ENCODE measurements at places on chromosomes 11 and 22. TPM values are rescaled to one million over a fixed set of nuclear protein-coding genes. Genes with fewer than 3 reads are reported as not detected.

GRCh38 chr11:47399860-47400767 lies 8.3 kb upstream of the SLC39A13 start:
- no peak for DNase-seq

The WT1 gene
- total RNA-seq = 6.0 TPM

- DNase-seq = no peak
Measured at GRCh38 chr11:45073685-45074141, 72.7 kb upstream of the PRDM11 start.

The OR5AP2 gene
- not detected for total RNA-seq

DNA sequence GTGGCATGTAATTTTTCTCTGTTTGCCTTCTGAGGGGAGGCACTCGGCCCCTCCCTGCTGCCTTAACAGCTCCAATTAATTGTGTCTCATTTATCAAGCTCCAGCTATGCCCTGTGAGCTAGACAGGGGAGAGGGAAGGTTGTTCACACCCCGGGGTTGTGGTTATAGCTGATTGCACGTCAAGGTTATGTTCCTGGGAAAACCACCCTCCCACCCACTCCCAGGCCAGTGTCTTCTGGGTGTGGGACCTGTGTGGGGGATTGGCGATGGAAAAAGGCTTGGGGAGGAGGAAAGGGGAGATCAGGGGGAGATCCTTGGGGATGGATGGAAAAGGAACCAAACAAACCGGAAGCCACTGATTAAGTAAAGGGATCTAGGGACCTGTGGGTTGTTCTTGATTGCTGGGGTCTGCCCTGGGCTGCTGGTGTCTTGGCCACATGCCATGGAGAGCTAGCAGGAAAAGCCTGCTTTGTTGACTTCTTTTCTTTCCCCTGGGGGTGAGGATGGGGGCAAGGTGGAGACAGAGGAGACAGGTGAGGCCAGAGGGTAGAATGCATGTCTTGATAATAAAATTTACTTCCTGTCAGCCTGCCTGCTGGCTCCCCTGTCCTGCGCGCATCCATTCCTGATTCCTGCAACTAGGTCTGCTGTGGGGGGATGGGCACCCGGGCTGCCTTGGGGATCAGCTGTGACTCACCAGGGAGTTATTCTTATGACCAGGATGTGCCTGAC lies 13.5 kb upstream of the SORL1-AS1 start:
- DNase-seq = peak; percentile 98

DNA sequence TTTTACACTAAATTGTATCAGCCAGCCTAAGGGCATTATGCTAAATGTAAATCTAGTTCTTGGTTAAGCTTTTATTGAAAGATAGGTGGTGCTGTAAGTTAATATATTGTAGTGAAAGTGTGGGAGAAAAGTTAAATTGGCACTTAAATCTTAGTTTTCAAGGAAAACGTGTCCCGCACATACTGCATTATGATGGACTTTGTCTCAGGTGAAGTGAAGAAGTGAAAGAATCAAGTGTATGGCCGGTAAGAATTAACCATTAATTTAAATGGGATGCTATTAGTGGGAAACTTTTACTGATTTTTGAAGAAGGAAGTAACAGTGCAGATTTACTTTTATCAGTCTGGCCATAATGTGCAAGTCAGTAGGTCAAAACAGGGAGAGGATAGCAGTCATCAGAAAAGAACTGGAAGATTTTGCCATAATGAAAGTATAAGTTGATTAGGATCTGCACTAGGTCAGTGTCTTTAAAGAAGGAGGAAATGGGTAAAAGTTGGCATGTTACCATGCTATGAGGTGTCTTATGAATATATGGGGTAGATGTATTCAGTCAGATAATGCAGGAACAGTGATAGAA lies 81.6 kb downstream of the PDHX start:
- DNase-seq = no peak

DNA sequence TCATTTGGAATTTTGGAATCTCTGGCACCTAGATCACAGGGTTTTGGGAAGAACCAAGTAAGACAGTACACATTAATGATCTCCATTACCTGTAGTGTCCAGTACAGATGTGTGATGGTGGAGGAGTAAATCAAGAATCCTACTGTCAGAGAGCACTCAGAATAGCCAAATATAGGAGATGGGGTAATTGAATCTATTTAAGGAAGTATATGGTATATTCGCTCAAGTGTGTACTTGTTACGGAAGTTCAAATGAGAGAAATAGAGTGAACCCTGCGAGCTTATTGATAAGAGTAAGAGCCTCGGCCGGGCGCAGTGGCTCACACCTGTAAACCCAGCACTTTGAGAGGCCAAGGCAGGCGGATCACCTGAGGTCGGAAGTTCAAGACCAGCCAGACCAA lies 2.2 kb downstream of the SPCS2 start:
- DNase-seq = no peak

DNA sequence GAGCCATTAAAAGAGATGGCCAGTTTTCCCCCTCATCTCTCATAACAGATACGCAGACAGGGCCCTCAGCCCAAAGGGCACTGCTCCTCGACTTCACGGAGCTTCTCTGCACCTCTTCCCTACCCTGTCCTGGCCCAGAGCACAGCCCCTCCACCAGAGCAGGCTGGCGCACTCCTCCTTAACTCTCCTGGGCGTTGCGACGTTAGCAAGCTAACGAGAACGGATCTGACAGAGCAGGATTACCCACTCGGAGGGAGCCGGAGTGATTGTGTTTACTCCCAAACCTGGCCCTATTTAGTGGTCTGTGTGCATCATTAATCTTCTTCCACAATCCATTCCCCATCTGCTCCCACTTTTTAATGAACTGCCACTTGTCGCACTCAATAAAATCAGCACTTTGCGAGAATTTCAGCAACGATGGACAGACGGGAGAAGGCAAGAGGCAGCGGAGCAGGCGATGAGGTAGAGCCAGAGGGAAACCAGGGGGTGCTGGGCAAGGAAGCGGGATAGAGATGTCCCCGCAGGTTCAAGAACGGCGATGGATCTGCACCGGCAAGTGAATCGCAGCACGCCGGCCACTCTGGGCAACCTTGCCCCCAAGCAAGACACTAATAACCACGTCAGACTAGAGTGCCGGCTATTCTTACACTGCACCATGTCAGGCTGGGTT lies 159.4 kb downstream of the BUD13 start:
- DNase-seq = no peak

DNA sequence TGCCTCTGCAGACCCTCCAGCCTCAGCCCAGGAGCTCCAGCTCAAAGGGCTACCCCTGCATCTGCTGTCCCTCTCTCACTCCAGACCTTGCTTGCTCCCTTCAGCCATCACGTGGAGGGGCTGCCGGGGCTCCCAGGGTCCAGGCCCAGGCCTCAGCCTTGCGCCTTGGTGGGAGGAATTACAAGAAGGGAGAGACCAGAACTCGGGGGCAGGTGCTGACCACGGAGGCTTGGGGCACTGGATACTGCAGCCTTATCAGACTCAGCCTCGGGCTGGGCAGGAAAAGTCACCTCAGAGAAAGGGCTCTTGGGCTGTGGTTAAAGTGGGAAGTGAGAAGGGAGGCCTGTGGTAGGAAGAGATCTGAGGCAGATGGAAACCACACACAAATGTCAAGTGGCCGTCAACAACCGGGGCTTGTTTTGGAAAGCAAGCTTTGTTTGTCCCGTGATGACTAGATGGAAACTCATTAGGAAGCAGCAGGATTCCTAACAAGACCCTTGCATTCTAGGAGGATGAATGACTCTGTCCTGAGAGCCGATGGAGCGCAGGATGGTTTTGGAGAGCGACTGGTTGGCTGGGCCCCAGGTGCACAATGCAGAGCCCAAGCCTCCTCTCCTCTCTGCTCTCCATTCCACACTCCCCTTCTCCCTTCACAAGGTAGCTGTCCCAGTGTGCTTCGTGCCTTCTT lies 1321.7 kb downstream of the TBC1D22A start:
- DNase-seq = no peak

DNA sequence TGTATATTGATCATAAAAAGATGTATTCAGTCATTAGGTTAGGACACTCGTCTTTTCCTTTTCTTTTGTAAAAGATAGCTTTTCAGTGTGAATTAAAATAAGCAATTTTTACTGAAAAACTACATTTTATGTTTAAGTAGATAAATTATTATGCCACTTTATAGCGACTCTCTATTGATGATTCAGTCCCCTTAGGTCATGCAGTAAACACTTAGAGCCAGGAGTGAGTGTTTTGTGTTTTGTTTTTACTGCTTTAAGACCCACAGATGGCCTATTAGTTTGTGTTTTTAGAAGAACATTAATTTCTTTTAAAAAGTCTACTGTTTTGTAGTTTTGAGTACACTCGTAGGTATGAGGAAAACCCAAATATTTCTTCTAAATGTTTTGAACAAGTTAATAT lies 86.6 kb downstream of the YAP1 start:
- no peak for DNase-seq

DNA sequence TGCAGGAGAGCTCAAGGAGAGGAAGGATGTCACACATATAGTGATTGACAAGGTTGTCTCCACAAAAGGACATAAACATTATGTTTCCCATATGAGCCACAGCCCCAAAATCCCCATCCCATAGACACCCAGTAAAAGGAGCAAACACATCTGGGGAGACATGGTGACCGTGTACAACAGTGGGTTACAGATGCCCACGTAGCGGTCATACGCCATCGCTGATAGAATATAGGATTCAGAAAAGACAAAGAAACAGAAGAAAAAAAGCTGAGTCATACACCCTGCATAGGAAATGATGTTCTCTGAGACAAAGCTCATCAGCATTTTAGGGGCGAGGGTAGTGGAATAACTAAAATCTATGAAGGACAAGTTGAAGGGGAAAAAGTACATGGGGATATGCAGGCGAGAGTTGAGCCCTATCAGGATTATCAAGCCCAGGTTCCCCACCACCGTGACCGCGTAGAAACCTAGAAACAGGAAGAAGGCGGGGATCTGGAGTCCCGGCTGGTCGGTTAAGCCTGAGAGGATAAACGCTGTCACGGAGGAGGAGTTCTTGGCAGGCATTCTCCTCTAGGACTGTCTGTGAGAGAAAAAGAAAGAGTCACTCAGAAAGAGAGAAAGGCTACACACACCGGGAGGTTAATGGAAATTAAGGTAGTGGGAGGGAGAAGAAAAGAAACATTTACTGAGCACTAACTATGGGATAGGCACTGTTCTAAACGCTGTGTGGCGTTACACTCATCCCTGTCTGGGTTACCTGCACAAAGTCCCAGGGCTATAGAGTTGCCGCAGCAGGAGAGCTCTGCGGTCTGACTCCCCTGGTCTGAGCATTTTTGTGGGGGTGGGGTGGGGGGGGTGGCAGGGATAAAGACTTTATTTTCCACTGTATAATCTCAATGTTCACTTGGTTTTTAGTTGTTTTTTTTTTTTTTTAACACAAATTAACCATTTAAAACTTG lies 36.1 kb upstream of the OR8B8 start:
- no peak for DNase-seq

The MOGAT2 gene
- total RNA-seq = 0.39 TPM

DNA sequence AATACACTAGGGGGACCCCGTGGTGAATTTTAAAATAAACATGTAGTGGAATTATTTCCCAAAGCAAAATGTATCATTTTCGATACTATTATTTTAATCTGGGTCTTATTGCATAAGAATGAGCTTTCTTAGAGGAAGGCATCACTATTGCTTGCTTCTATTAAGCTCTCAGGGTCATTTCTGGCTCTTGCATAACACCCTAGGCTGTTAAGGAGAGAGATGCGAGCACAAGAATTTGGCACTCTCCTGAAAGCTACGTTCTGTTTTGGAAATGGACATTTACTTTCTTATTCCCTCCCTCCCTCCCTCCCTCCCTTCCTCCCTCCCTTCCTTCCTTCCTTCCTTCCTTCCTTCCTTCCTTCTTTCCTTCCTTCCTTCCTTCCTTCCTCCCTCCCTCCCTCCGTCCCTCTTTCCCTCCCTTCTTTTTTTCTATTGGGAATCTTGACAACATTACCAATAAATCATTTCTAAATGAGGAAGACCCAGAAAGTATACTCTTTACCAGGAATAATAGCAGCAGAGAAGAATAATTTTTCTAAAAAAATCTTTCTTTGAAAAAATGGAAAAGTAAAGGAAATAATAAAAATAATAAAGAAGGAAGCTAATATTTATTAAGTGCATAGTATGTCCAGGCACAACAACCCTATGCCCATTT lies 83.6 kb upstream of the BDNF start:
- DNase-seq = no peak

The SLC6A5 gene
- total RNA-seq = not detected

DNA sequence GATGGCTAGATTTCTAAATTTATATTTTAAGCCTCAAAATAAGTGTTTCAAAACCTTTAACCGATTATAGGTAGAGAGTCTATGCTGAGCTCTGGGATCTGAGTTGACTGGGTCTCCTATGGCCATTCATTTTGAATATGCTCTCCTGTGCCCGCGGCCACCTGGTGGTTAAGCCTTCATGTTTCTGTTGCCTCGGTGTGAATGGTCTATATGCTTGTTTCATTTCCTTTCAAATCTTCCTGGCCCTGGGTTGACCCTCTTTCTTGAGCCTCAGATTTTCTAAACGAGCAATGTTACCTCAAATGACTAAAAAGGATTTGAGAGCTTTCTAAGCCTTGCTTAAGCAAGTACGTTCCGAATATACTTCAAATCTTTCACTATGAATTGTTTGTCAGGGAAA lies 789.4 kb upstream of the KIRREL3 start:
- peak; percentile 71 for DNase-seq

The NOX4 gene
- total RNA-seq = not detected

DNA sequence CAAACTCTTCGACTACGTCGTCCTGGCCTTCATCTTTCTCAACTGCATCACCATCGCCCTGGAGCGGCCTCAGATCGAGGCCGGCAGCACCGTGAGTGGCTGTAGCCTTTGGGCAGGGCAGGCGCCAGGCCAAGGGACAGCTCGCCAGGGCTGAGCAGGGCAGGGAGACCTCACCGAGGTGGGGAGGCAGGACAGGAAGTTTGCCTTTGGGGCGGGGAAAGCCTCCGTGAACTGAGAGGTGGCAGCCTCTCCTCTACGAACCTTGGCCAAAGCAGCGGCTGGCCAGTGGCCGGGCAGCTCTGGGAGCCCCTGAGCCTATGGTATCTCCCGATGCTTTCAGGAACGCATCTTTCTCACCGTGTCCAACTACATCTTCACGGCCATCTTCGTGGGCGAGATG lies 93.2 kb downstream of the CACNA1I start:
- DNase-seq = no peak

DNA sequence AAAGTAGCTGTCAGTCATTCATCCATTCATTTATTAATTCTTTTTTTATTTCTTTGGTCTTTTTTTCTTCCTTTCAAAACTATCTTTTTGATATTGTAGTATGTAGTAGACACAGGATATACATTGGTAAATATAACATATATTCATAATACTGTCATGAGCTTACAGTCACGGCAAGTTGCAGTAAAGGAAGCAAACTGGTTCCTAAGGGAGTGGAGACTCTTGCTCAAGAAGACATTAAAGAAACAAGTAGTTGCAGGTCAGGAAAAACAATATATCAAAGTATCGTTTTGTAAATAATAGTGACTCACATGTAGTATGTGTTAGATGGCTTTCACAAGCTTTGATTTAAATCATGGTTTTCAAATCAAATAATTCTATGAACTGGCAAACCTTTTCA lies 7.5 kb downstream of the OR5AR1 start:
- no peak for DNase-seq

DNA sequence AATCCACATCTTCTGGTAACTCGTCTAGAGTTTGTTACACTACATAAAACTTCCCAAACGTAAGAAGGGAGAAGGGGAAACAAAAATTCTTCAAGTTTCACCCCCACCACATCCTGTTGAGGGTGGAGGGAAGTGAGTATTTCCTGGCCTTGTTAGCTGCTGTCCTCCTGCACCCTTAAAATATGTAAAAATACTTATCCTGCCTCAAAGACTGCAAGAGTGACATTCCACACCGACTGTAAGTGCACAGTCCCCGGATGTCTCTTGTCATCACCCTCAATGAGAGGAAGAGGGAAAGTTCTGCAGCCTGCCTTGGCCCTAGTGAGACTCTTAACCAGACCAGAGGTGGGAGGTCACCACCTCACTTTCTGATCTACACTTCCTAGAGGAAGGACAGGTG lies 3.3 kb downstream of the TMEM121B start:
- no peak for DNase-seq

The TCN1 gene
- not detected for total RNA-seq

Measured in Caco-2 (cell line).